Umbilical cord (tissue), 2 donors: ENCODE measurements at places on chromosomes 4 and X. TPM values are rescaled to one million over a fixed set of nuclear protein-coding genes. Genes with fewer than 3 reads are reported as not detected.
A peak's percentile ranks its signal among the peaks of the same experiment; 100 is the strongest.

Gene CYTL1
- 4.8 TPM for total RNA-seq

Gene ARSH
- total RNA-seq = not detected

Gene SCRG1
- total RNA-seq = 15.2 TPM

Gene RAB33A
- total RNA-seq = 18.8 TPM

Gene MTNR1A
- not detected for total RNA-seq

GRCh38 chrX:102784550-102784949, 64.0 kb downstream of the GPRASP3 start:
- DNase-seq = no peak

DNA sequence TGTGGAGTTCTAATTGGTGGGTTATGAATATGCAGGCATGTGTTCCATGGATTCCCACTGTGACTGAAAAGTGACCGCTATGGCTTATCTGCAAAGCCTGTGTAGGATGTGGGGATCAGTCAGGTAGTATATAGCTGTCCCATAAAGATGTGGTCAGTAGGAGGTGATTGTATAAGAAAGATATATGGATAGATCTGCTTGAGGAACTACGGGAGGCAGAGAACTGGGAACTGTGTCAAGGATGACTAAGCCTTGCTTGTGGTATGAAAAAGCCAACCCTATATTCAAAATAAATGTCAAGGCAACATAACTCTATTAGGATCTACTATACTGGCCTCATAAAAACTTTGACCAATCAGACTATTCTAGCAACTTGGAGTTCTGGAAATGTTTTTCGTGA, 185.2 kb downstream of the KLHL4 start:
- DNase-seq = peak; percentile 23

- no peak for DNase-seq
Observed at GRCh38 chr4:15420642-15421041, 7.2 kb upstream of the C1QTNF7 start.

DNA sequence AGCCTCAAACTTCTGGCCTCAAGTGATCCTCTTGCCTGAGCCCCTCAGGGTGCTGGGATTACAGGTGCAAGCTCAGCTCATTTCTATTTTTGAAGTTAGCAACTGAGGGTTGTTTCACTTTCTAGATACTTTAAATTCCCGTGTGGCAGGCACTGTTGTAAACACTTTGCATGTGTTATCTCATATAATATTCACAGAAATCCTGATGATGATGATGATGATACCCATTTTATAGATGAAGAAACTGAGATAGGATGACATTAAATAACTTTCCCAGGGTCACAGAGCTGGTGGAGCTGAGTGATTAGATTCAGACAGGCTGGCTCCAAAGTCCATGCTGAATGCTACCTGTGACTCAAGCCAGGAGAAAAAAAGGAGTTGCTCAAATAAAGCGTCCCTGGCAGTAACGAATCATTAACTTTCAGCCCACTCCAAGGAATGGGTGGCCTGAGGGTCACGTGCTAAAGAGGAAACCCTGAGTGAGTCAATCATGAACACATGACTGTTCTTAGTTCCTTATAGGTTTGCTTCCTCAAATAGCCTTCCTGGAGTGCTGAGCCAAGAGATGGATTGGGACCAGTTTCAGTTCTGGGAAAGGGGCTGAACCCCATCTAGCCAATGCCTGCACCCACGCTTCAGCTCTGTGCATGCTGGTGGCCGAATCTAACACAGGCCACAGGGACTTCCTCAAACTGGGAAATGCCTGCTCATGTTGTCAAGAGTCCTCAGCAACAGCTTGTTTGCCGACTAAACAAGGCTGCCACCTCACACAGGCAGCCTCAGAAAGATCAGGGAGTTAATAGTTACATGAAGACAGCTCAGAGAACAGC, 52.8 kb downstream of the RBM47 start:
- DNase-seq = peak; percentile 89

- DNase-seq = no peak
Observed at GRCh38 chr4:182749667-182750167, 167.5 kb downstream of the DCTD start.

- DNase-seq = no peak
Observed at GRCh38 chr4:41670530-41670929, 78.0 kb downstream of the PHOX2B start.

DNA sequence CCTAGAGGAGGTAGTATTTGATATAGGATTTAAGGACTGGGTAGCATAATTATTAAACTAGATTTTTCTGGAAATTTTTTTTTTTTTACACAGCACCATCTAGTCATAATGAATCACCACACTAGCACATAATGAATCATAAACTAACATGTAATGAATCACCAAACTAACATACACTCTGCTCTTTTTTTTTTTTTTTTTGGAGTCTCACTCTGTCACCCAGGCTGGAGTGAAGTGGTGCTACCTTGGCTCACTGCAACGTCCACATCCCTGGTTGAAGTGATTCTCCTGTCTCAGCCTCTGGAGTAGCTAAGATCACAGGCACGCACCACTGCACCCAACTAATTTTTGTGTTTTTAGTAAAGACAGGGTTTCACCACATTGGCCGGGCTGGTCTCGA, 92.5 kb downstream of the FAM13A start:
- no peak for DNase-seq

GRCh38 chr4:133146574-133147241, 2.4 kb upstream of the PCDH10 start:
- DNase-seq = peak; percentile 82

- no peak for DNase-seq
Observed at GRCh38 chr4:71540749-71541269, 202.0 kb downstream of the SLC4A4 start.
